ENCODE measurements at places on chromosomes 5 and 9.

DNA sequence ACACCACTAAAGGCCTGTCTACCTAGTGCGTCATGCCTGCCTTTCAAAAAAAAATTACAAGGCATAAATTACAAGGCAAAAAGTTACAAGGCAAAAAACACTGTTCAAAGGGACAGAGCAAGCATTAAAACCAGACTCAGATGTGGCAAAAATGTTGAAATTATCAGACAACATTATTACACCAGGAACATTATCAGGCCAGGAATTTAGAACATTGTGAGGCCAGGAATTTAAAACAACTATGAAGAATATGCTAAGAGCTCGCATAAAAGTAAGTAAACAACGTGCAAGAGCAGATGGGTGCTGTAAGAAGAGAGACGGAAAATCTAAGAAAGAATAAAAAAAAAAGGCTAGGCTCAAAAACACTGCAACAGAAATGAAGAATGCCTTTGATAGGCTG, 18.2 kb upstream of the MLANA start:
- H3K27ac ChIP-seq, result no peak overlapping the region
- H3K4me1 ChIP-seq, result no peaks in the 10 kb centered on the region
- H3K27me3 ChIP-seq, result no peaks in the 10 kb centered on the region
- no peak for DNase-seq
- no peak overlapping the region for H3K4me3 ChIP-seq

GRCh38 chr9:80025796-80026520, 454.2 kb downstream of the TLE4 start:
- peaks cover 28% of the 10 kb centered on the region for H3K27me3 ChIP-seq
- H3K27ac ChIP-seq, result no peak overlapping the region
- DNase-seq, result no peak
- no peak overlapping the region for H3K4me3 ChIP-seq

GRCh38 chr5:38319491-38319890, 61.1 kb downstream of the EGFLAM start:
- H3K4me1 ChIP-seq, result no peaks in the 10 kb centered on the region
- H3K36me3 ChIP-seq, result no peaks in the 10 kb centered on the region
- H3K27ac ChIP-seq, result no peak overlapping the region
- no peaks in the 10 kb centered on the region for H3K27me3 ChIP-seq

- H3K27ac ChIP-seq, result no peak overlapping the region
- H3K27me3 ChIP-seq, result peaks cover 19% of the 10 kb centered on the region
- no peak for DNase-seq
- H3K4me3 ChIP-seq, result no peak overlapping the region
- H3K36me3 ChIP-seq, result no peaks in the 10 kb centered on the region
Measured at GRCh38 chr5:14008819-14009311, 64.4 kb upstream of the DNAH5 start.

DNA sequence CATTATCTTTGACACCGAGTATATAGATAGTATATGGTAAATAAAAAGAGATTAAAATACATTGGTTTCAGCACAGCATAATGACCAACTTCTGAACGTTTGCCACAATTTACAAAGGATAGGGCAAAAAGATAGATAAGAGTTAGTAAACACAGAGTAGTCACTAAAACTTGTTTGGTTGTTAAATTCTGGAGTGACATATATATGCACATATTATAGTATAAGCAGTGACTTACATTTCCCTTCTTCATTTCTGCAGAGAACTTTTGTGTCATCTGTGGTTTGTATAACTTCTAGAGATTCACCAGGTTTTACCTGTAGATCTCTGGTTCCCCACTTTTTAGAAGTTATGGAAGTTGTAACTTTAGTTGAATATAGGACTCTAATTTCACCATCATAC, 44.4 kb upstream of the RICTOR start:
- no peak overlapping the region for H3K27ac ChIP-seq
- no peak overlapping the region for H3K4me3 ChIP-seq
- no peaks in the 10 kb centered on the region for H3K36me3 ChIP-seq
- peaks cover 10% of the 10 kb centered on the region for H3K4me1 ChIP-seq

GRCh38 chr5:14810928-14811572, 60.5 kb downstream of the ANKH start:
- no peak overlapping the region for H3K4me3 ChIP-seq
- no peak for DNase-seq
- H3K36me3 ChIP-seq, result peaks cover 2% of the 10 kb centered on the region
- H3K4me1 ChIP-seq, result peaks cover 13% of the 10 kb centered on the region

- no peaks in the 10 kb centered on the region for H3K27me3 ChIP-seq
Measured at GRCh38 chr5:80260461-80260860, 4.6 kb upstream of the SERINC5 start.

- peaks cover 4% of the 10 kb centered on the region for H3K4me1 ChIP-seq
- peaks cover 74% of the 10 kb centered on the region for H3K27me3 ChIP-seq
- no peak for DNase-seq
- no peaks in the 10 kb centered on the region for H3K36me3 ChIP-seq
Measured at GRCh38 chr9:34571481-34571810, 18.1 kb downstream of the CNTFR start.

DNA sequence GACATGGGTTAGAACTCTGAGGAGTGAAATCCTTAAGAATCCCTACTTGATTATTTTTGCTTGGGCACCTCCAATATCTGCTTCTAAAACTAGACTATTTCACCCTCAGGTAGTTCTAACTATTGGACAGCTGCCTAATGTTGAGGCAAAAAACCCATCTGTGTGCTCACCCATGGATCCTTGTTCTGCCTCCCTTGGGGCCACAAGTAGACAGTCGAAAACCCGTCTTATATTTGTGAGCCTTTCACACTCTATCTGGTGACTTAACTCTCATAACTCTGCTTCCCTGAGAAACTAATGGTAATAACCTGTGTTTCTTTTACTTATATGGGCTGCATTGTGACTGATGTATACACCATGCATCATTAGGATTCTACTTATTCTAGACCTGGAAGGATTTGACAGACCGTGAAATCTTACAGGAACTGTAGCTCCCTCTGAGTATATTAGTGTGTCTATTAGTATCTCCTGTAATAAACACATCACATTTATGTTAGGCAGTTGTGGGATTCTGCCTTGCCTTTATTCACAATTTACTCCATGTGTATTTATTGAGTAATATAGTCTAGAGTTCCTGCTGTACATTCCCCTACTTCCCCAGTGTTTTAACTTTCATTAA, 94.6 kb upstream of the SGCD start:
- no peaks in the 10 kb centered on the region for H3K27me3 ChIP-seq
- no peaks in the 10 kb centered on the region for H3K4me1 ChIP-seq
- no peaks in the 10 kb centered on the region for H3K36me3 ChIP-seq
- no peak overlapping the region for H3K27ac ChIP-seq

DNA sequence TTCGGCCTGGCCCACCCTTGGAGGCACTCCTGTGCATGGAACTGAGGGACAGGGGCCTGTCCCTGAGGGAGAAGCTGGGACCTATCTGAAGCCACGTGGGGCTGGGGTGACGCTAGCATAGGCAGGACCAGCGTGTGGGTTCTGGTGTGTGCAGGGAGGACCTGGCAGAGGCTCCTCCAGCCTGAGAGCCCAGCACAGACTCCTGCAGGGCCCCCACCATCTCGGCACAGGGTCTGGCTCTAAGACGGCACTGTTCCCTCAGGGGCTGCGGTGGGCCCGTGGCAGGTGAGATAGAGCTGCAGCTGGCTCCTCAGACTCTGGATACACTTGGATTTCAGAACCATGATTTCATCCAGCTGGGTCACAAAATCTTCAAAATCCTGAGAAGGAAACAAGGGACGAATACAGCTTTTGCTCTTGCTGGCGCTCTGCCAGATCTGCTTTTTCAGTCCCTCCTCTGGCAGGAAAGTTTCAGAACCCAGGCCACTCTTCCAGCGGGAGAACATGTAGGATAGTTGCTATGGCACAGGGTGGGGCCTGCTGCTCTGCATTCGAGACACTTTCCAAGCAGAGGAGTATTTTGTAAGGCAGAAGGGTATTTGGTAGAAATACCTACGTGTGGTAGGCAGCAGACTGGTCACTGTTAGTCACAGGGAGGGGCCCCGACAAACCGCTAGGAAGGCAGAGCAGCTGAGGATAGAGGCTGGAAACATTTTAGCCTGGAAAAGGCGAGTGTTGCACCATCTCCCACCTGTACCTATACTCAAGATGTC, 74.7 kb downstream of the KIF24 start:
- H3K36me3 ChIP-seq, result peaks cover 11% of the 10 kb centered on the region
- no peaks in the 10 kb centered on the region for H3K4me1 ChIP-seq
- no peak for DNase-seq
- H3K27me3 ChIP-seq, result no peaks in the 10 kb centered on the region
- peak overlapping the region; percentile 22 for H3K27ac ChIP-seq

DNA sequence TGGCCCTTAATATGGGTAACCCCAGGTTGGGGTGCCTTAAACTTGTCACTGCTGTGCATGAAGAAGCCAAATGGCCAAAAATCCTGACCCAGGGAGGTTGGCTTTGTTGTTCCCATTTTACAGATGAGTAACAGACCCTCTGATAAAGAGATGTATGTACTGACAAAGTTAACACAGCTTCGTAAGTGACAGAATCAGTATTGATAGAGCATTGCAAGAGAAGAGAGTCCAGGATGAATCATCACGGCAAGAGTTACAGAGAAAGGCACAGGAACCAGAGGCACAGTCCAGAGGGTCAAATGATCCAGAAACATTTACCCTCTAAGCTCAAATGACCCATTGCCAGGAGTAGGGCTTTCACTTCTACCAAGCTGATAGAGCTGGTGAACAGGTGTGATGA, 103.8 kb upstream of the SMC2 start:
- no peaks in the 10 kb centered on the region for H3K27me3 ChIP-seq
- DNase-seq, result no peak
- no peak overlapping the region for H3K4me3 ChIP-seq
- H3K27ac ChIP-seq, result no peak overlapping the region
- H3K4me1 ChIP-seq, result no peaks in the 10 kb centered on the region

DNA sequence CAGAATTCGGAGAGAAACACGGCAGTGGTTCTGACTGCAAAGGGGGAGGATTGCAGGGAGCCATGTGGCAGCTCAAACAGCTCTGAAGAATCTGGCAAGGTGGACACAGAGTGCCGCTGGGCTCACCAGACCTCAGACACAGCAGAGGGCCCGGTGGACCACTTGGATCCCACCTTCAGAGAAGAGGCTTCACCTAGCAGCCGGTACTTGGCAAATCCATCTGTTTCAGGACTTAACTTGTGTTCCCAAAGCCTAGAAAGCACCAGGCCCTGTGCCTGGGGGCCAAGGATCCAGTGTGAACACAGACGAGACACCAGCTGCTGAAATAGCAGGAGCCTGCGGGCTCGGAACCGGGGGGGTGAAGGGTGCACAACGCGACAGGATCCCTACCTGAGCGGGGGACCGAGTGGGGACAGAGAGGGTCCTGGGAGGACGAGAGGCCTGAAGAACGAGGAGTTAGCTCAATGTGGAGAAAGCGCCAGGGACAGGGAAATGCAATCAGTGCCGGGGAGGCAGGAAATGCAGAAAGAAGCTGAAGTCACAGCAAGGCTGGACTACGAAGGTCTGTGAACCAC, 44.6 kb downstream of the BTNL9 start:
- H3K36me3 ChIP-seq, result no peaks in the 10 kb centered on the region
- no peak for DNase-seq

DNA sequence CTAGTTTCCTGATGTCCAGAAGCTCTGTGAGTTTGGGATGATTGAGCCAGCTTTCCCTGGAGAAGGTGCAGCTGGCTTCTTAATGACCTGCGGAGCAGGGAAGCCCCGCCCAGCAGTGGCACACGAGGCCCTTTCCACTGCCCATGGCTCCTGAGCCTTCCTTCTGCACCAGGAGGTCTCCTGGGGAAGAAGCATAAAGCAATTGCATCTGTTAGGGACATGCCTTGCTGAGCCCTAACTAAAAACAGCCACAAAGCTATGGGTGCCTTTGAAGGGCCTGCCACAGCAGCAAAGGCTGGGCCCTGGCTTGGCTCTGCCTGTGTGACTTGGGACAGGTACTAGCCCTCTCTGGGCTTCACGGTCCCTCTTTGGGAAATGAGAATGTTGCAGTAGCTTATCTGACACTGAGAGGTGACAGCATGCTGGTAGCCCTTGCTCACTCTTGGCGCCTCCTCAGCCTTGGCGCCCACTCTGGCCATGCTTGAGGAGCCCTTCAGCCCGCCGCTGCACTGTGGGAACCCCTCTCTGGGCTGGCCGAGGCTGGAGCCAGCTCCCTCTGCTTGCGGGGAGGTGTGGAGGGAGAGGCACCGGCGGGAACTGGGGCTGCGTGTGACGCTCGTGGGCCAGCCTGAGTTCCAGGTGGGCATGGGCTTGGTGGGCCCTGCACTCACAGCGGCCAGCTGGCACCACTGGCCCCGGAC, 218.4 kb downstream of the FSTL4 start:
- DNase-seq, result no peak
- H3K27me3 ChIP-seq, result peaks cover 7% of the 10 kb centered on the region
- no peaks in the 10 kb centered on the region for H3K4me1 ChIP-seq
- H3K27ac ChIP-seq, result no peak overlapping the region
- H3K36me3 ChIP-seq, result no peaks in the 10 kb centered on the region

- DNase-seq, result no peak
- no peak overlapping the region for H3K27ac ChIP-seq
- no peaks in the 10 kb centered on the region for H3K36me3 ChIP-seq
- no peak overlapping the region for H3K4me3 ChIP-seq
Measured at GRCh38 chr9:33813712-33814641, 3.0 kb upstream of the UBE2R2 start.

- peaks cover 5% of the 10 kb centered on the region for H3K4me1 ChIP-seq
- DNase-seq, result no peak
- H3K27ac ChIP-seq, result no peak overlapping the region
Measured at GRCh38 chr9:91071184-91071990, 269.8 kb downstream of the SYK start.

GRCh38 chr9:18438300-18438925, 35.5 kb upstream of the ADAMTSL1 start:
- H3K27me3 ChIP-seq, result peaks cover 21% of the 10 kb centered on the region
- H3K27ac ChIP-seq, result peak overlapping the region; percentile 25
- H3K36me3 ChIP-seq, result no peaks in the 10 kb centered on the region
- peaks cover 16% of the 10 kb centered on the region for H3K4me1 ChIP-seq
- DNase-seq, result peak; percentile 14
- H3K4me3 ChIP-seq, result peak overlapping the region; percentile 60

- no peak for DNase-seq
- H3K27me3 ChIP-seq, result peaks cover 6% of the 10 kb centered on the region
- H3K36me3 ChIP-seq, result no peaks in the 10 kb centered on the region
- H3K27ac ChIP-seq, result no peak overlapping the region
Measured at GRCh38 chr5:148458036-148458888, 74.5 kb downstream of the FBXO38 start.

DNA sequence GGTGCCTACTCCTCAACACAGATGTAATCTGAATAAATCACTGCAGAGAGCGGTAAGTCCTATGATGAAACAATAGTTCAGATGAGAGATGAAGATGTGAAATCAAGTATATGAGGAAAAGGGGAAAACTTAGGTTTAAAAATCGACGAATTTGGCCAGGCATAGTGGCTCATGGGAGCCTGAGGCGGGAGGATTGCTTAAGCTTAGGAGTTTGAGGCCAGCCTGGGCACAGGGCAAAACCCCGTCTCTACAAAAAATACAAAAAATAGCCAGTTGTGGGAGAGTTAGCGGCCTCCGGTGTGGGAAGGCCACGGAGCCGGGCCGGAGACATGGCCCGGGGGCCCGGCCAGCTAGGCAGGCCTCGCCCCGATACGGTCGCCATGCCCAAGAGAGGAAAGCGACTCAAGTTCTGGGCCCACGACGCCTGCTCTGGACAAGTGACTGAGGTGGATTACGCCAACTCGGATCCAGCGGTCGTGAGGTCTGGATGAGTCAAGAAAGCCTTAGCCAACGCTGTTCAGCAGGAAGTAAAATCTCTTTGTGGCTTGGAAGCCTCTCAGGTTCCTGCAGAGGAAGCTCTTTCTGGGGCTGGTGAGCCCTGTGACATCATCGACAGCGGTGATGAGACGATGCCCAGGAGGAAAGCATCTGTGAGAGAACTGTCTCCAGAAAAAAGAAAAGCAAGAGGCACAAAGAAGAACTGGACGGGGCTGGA, 62.8 kb upstream of the SUB1 start:
- H3K4me1 ChIP-seq, result no peaks in the 10 kb centered on the region
- H3K27ac ChIP-seq, result no peak overlapping the region
- H3K36me3 ChIP-seq, result no peaks in the 10 kb centered on the region
- H3K27me3 ChIP-seq, result peaks cover 3% of the 10 kb centered on the region
- DNase-seq, result no peak
- H3K4me3 ChIP-seq, result no peak overlapping the region

Measured in progenitor cell of endocrine pancreas (in vitro differentiated cells).